ENCODE measurements at places on chromosomes 12 and 14.

DNA sequence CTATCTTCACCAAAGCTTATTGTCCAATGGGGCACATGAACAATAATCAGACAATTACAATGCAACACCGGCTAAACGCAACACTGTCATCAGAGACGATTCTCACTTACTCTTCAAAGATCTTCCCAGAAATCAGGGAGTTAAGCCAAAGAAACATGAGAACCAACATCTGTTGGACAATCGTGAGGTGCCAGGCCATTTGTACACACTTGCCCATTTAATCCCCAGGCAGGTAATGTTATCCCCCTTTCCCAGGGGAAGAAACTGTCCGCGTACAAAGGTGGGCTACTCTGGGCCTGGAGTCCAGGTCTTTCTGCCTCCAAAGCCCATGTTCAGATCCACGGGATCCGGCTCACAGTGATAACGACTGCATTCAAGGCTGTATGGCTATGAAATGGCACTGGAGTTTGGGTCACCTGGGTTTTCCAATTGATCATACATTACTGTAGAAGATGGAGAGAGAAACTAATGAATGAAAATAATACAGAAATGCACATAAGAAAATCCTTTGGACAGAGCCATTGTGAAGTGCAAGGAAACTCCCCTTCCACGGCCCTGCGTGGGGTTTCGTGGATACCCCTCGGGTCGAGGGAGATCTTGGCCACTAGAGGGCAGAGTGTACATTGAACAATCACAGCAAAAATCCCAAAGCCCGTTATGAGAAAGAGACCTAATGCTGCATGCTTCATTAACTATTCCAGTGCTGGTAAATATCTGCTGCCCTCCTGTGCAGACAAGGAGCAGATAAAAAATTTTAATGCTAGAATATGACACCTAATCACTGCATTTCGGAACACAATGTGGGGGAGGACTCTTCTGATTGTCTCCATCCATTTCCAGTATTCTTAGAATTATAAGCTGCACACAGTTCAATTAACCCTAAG, 111.4 kb downstream of the EGLN3 start:
- peak; percentile 29 for DNase-seq

GRCh38 chr12:31007153-31007495, 66.5 kb upstream of the DDX11 start:
- no peak for DNase-seq

DNA sequence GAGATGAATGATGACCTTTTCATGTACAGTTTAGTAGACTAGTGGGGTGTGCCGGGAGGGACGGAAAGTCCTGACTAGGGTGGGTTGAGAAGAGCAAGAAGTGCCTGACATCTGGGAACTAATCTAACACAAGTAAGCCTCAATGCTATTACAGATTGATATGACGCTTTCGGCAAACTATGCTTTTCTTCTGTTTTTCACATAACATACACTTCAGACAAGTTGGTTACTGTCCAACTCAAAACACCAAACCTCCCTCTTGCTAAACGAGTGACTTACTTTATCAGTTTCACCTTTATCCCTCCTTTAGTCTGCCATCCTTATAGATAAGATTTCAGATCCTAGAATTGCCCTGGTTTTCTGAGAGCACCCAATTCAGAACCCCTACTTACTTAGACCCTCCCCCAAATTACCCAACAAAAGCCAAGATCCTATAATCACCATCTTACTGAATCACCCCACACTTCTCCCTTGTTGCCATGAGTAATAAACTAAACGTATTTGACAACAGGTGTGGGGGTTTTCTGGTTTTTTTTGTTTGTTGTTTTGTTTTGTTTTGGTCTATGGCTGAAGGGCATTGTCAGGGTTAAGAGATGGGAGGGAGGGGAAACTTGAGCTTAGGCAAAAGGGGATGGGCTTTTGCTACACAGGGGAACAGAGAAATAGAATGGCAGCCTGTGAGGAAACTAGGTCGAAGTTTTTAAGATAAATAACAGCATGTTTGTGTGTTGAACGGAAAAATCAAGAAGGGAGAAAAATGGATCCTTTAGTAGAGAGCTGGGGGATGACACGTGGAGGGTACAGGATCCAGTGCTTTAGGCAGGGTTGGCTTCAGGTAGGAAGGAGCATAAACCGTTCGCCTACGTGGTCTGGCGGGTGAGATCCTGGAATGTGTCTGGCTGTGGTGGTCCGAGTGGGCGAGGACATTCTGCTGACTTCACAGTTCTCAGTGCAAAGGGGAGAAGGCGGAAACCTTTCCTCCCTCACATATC, 6.1 kb upstream of the PSMA3 start:
- no peak for DNase-seq

DNA sequence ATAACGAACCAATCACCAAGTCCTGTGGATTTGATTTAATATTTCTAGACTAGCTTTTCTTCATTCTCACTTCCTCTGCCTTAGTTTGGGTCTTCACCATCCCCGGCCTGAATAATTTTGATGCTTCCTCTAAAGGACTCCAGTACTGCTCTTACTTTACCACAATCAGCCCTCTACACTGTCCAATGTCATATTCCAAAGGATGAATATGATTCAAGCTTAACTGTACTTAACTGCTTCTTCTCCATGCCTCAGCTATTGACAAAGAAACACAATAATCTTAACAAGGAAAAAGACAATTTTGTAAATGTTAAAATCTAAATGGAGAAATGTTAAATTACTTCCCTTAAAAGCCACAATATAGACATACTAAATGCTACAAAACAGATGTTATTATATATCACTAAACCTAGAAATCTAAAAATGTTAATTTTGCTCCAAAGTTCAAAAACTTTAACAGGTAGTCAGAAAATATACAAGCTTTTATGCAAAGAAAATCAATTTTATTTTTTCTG, 70.2 kb downstream of the STXBP6 start:
- no peak for DNase-seq

- DNase-seq: no peak
Observed at GRCh38 chr14:92617581-92617980, 104.0 kb downstream of the RIN3 start.

- DNase-seq: no peak
Observed at GRCh38 chr14:34983786-34984185, 994 bp downstream of the SRP54 start.

DNA sequence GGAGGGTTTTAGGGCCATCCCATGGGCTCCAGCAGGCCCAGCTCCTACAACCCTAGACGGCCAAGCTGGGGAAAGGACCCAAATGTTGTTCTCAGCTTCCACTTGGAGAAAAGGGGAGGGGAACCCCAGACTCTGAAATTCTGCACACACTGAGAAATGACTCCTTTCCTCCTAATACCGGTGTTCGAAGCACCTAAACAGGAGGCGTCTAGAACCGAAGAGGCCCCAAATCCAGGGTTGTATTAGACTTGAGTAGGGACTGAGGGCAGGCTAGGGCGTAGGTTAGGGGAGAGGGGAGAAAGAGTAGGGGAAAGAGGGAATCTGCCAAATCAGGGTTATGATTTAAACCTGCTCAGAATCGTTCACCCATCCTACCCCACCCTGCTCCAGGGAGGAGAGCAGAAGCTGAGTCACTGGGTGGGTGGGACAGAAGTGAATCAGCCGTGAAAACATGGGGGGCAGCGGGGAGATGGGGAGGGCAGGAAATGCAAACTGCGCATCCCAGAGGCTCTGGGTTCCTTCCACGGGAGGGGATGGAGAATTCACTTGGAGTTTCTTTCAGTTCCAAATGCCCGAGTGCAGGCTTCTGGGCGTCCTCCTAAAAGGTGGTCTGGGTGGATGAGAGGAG, 1.0 kb downstream of the IGFBP6 start:
- DNase-seq: no peak

DNA sequence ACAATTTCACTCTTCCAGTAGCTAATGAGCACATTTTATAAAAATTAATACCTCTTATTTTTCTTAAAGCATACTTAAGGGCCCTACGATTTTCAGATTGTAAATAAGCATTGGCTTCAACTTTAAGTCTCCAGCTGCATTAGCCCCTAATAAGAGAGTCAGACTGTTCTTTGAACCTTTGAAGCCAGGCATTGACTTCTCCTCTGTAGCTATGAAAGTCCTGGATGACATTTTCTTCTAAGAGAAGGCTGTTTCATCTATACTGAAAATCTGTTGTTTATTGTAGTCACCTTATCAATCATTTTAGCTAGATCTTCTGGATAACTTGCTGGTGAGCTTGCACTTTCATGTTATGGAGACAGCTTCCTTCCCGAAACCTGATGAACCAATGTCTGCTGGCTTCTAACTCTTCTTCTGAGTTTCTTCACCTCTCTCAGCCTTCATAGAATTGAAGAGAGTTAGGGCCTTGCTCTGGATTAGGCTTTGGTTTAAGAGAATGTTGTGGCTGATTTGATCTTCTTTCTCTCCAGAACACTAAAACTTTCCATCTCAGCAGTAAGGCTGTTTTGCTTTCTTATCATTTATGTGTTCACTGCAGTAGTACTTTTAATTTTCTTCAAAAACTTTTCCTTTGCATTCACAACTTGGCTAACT, 377.1 kb upstream of the RGS6 start:
- no peak for DNase-seq

DNA sequence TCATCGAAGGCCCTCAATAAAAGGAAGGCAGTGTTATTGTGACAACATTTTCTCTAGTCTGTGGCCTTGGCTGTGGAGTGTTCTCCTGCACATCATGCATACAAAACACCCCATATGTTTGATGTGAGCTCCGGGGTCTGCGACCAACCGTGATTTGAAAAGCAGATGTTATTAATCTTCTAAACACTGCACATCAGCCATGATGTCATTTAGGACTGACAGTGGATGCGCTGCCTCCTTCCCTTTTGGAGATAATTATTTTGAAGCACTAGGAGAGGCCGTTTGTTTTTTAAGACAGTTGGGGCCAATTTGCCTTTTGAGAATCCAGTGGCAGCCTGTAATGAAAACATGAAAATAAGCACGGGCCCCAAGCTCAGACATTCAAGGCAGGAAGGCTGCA, 1041.6 kb downstream of the BCL11B start:
- no peak for DNase-seq

- DNase-seq: no peak
Observed at GRCh38 chr12:81439344-81439743, 319.8 kb downstream of the PPFIA2 start.

DNA sequence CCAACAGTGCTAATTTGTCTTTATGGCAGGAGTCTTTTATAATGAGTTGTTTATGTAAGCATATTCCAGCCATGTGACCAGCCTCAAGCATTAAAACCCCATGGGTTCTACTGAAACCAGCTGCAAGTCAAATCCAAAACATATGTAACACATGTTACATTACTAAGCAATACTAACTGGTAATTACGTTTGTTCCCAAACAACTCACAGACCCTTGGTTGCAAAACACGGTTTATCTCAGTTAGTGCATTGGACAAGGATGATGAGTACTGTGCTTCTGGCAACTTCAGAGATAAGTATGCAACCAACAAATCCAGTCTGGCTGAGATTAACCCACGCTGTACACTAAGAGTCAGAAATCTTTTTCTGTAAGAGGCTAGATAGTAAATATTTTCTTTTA, 110.1 kb upstream of the FAR2 start:
- DNase-seq: no peak

GRCh38 chr14:84095681-84096080, 1434.3 kb upstream of the FLRT2 start:
- no peak for DNase-seq

- no peak for DNase-seq
Observed at GRCh38 chr12:3748620-3749019, 4.3 kb downstream of the CRACR2A start.

DNA sequence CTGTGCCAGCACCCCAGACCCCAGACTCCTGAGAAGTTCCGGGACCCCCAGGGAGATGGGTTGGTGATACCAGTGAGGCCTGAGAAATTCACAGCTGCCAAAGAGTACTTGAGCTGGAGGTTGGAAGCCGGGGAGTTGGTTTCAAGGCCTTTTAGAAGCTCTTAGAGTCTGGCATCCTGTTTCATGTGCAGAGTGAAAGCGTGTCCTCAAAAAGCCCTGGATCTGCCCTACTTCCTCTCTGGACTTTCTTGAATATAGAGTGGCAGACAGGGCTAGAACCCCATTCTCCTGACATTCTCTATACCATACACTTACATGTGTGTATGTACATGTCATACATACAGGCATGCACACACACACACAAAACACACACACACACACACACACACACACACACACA, 31.3 kb upstream of the PPM1A start:
- DNase-seq: no peak

- DNase-seq: no peak
Observed at GRCh38 chr12:95922231-95922630, 20.2 kb downstream of the CCDC38 start.

- no peak for DNase-seq
Observed at GRCh38 chr14:73741876-73742519, 27.8 kb upstream of the PNMA1 start.

DNA sequence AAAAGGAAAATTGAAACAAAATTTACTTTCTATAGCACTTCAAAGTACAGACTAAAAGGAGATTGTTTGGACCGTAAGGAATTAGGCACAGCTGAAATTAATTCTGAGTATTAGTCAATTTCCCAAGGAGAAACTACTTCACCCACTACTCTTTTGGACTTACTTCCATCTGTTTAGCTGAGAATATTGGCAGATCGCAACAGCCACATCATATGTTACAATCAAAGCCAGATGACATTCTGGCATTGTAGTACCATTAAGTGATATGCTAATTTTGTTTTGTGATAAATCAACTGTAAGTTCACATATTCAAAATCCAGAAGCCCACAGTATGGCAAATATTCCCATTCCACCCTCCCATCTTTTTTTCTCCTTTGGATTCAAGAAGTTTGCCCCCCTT, 47.1 kb upstream of the ANKS1B start:
- no peak for DNase-seq

DNA sequence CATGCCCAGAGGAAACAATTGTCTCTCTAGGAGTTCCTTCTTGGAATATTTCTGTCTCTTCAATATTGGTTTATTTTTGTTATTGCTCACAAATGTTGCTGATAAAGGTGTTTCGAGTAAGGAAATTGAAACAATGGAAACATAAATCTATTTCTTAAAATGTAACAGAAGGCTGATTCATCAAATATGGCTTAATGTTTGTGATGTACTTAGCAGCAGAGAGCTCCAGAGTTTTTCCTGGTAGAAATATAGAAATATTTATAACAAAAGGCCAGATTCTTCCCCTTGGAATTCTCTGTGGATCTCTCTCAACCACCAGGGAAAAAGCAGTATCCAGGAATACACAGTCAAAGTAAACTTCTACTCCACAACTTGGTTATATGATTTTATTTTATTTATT, 149.2 kb upstream of the LRIG3 start:
- no peak for DNase-seq

DNA sequence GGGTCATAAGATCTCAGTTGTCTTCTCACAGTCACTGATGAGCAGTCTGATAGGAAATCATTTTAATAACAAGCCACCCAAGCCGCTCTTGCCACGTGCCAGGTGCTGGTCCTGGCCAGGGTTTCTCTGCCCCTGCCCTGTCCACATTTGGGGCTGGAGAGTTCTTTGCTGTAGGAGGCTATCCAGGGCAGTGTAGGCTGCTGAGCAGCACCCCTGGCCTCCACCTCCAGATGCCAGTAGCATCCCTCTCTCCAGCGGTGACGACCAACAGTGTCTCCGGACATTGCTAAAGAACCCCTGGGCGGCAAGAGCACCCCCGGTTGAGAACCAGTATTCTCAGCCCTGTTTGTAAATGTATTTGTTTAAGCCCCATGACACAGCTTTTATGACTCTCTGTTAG, 243.7 kb downstream of the GLT1D1 start:
- no peak for DNase-seq

Data from substantia nigra (tissue), 51 donors.